ENCODE measurements at places on chromosomes 4 and X.

DNA sequence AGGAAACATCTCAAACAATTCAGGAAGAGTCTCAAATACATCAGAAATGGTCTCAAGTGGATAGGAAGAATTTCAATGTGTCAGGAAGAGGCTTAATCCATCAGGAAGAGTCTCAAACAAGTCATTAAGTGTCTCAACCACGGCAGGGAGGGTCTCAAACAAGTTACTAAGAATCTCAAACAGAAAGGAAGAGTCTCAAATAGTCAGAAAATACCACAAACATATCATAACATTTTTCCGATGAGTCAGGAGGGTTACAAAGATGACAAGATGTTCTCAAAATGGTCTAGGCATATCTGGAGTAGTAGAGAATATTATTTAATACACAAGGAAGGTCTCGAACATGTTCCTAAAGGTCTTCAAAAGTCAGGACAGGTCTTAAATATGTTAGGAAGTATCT, 109.3 kb upstream of the USP9X start:
- no peak for DNase-seq

GRCh38 chr4:112946127-112946526, 103.3 kb upstream of the ANK2 start:
- no peak for DNase-seq

DNA sequence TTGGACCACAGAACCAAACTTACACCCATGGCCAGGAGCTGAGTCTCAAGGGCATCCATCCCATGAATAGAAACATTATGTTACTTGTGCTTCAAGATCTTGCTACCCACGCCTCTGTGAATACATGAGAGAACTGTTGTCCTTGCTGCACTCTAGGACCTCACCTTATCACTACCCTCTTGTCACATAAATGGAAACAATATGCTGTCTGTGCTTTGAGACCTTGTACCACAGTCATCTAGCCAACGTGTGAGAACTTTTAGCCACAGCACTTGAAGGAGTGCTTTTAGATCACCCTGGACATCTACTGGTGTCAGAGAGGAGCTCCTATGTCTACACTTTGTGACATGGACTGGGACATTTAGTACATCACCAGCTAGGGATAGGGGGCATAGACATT, 30.7 kb upstream of the HUWE1 start:
- DNase-seq, result no peak

DNA sequence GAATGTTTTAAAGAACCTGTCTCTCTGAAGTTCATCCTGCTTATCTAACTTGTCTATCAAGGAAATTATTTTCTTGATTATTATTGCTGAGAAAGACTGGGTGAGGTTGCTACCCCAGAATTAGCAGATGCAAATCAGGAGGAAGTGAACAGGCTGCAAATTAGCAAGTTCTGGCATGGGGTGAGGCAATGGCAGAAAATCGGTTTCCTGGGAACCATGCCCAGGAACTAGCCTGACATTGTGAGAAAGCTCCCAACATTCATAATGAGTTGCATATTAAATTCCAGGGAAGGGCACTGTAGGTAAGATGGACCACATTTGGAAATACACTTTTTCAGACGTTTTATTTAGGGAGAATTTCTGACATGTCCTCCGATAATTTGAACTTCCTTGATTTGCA, 11.6 kb downstream of the ARSF start:
- DNase-seq, result no peak

- DNase-seq, result no peak
Observed at GRCh38 chrX:14697451-14697850, 168.1 kb downstream of the GLRA2 start.

- no peak for DNase-seq
Observed at GRCh38 chr4:112083587-112084347, 61.5 kb upstream of the FAM241A start.

- DNase-seq, result no peak
Observed at GRCh38 chr4:24601121-24601520, 16.8 kb upstream of the DHX15 start.

All from stimulated activated CD8-positive, alpha-beta memory T cell treated with anti-CD3 and anti-CD28 coated beads, Interleukin-2, amount 100 ng/mL, for 1 hour (primary cell).